ENCODE measurements at places on chromosomes 7 and 10.

DNA sequence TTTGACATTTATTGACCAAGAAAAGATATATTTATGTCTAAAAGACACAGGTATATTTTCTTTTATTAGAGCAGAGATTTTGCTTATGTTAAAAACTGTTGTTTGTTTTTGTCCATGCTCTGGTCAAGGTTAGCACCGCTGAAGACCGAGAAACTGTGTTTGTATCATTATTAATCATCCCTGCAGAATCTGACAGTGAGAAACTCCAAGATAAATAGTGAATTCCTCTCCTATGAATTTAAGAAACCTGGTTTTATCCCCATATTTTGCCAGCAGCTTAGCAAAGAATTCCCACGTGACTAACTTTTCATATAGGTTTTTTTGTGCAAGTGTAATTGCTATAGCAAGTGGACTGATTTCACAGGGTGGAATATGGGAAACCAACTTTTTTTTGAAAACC is 77.6 kb downstream of the FRMD4A start:
- no peak for DNase-seq

DNA sequence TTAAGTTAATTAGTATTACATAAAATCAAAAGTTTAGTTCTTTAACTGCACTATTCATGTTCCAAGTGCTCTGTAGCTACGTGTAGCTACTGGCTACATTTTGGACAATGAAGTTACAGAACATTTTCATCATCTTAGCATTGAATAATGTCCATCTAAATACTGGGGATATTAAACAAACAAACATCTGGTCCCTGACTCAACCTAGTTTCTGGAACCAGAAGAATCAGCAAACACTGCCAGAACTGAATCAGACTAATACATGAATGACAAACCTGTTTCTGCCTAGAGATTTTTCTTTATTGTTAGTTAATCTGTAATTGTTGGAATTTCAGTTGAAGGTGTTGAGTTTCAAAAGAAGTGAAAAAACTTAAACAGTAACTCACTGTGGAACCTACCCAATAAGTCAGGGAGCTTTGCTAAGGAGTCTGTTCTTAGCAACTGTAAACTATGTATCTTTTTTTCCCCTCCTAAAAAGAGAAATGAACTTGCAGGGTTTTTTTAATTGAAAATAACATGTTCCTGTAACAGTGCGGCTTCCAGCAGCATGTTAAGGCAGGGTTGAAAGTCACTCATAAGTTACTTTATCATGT is 58.3 kb downstream of the CDK13 start:
- no peak for DNase-seq

DNA sequence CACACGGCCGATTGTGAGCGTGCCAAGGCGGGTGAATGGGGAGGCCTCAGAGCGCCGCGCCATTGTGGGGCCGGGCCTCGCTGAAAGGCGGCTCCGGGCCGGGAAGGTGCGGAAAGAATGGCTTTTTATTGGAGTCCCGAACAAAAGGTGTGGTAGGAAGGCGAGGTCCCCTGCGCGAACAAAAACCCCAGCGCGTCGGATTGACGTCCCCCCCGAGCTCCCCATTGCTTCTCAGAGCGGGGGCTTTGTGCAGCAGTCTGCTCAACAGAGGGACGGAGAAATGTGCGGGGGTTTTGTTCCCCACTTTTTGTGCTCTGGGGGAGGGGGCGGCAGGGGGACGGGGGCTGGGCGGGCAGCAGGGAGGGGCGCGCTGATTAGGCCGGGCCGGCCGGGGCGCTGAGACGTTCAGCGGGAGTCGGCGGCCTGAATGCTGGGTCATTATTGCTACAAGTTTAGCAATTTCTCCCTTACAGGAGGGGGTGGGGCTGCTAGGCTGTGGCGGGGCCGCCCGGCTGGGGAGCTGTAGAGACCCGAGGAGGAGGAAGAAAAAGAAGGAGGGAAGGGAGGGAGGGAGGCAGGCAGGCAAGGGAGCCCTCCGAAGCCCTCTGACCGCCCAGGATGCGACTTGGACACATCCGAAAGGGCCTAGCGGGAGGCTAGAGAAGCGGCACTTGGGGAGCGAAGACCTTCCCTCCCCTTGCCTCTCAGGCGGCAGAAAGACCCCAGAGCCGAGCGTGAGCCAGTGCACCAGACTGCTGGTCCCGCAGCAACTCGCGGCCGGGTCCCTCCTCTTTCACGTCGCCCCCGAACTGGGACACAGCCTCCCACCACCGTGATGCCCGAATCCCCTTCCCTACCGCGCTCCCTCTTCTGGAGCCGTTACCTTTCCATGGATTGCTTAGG is 4.6 kb downstream of the NKX2-3 start:
- DNase-seq = peak; percentile 65

- DNase-seq = no peak
Measured at GRCh38 chr7:38215115-38215514, 37.1 kb downstream of the STARD3NL start.

DNA sequence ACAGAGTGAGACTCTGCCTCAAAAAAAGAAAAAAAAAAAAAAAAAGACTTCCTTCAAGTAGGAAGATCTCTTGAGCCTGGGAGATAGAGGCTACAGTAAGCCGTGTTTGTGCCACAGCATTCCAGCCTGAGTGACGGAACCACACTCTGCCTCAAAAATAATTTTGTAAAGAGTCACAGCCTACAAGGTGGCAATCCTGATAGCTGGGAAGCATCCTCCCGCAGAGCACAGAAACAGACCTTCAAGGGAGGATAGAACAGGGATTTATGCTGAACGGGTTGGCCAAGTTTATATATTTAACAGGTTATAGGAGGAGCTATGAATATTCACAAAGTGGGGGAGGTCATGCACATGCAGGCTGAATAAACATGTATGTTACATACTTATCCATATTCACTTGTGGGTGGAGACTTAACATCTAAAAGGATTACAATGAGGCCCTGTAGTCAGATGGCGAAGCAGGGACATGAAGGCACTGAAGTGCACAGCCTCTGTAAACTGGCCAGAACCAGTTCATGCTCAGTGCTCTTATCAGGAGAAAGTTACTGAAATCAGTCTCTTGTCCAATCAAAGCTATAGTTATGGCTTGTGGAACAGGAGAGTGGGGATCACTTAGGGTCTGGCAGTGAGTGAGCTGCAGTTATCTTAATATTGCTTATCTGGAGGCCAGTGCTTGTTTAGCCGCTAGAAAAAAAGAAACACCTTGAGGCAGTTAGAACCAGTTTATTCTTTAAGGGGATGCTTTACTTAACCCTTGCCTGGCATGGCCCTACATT is 6.8 kb downstream of the LMBR1 start:
- no peak for DNase-seq

DNA sequence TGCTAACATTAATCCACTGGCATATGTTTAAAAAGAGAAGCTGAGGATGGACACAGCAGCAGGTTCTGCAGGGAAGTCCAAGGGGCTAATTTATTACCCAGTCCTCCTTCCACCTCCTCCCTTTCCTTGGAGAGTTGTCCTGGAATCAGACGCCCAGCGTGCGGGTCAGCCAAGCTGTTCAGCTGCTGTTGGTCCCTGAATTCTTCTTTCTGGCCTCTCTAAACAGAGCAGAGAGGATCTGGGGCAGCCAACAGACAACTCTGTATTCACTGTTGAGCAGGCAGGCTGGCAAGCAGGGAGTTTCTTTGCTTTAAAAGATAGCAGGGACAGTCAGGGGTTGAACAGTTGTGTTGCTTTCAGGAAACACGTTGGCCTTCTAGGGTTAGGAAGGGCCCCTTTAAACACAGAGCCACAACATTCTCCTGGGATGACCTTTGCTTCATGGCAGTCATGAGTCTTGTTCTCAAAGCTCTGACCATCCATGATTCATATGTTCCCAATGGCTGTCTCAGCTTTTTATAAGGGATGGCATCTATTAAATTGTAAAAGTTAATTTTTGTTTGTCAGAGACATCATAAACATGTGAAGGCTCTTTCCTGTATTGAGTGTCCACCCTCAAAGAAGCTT is 217.0 kb downstream of the CREB5 start:
- DNase-seq = no peak

DNA sequence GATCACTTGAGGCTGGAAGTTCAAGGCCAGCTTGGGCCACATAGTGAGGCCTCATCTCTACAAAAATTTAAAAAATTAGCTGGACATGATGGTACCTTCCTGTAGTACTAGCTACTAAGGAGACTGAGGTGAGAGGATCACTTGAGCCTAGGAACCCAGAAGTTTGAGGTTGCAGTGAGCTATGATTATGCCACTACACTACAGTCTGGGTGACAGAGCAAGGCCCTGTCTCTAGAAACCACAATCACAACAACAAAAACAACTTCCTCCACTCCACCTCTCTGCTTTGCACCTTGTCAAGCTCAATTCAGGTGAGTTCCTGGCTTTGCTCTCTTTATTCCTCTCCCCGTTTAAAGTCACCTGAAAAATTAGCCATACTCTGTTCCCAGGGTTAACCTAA is 8.3 kb upstream of the CAPZA2 start:
- DNase-seq = no peak

Measured in GF-D8 (cell line).